ENCODE measurements at places on chromosomes 5 and 9.

DNA sequence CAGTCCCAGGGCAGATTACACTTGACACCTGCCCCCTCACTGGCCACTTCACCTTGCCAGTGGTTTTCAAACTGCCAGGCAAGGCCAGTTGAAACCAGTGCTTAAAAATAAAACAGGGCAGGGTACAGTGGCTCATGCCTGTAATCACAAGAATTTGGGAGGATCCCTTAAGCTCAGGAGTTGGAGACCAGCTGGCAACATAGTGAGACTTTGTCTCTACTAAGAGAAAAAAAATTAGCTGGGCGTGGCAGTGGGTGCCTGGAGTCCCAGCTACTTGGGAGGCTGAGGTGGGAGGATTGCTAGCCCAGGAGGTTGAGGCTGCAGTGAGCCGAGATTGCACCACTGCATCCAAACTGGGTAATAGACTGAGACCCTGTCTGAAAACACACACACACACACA is 58.1 kb downstream of the ROPN1L start:
- DNase-seq, result no peak

GRCh38 chr9:36187414-36187813 is 3.3 kb upstream of the CLTA start:
- no peak for DNase-seq

DNA sequence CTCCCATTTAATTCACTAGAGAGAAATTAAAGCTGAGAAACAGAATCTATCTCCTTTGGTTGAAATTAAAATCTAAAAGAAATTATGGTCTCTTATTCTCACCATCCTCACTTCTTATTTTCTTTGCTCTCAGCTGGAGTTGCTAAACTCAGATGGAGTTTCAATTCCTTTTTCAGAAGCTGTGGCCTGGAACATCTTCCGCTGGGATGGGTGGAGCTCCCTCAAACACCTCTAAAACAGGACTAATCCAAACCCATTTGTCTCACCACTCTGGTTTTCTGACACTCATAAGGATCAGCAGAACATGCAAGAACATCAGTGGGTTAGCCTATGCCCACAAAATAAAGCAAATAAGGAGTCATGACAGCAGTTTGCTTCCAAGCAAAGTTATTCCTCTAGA is 39.6 kb upstream of the CEP78 start:
- DNase-seq, result no peak

DNA sequence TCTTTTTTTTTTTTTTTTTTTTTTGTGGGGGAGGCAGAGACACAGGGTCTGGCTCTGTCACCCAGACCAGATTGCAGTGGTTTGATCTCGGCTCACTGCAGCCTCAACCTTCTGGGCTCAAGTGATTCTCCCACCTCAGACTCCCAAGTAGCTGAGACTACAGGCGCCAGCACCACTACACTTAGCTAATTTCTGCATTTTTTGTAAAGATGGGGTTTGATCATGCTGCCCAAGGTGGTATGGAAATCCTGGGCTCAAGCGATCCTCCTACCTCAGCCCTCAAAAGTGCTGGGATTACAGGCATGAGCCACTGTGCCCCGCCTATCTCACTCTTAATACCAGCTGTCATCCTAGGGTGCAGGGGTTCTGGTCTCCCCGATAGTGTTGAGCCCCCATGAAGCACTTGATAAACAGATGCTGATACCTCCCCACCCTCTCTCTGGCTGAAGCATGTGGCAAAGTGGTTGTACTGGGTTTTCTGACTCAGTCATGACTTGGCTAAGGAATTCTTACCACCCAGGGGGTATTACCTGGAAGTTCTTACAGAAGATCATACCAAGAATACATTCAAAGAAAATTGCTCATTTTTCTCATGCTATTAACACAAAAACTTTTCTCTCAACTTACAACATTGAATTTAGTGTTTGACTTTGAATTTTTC is 110.2 kb upstream of the DAPK1 start:
- no peak for DNase-seq

DNA sequence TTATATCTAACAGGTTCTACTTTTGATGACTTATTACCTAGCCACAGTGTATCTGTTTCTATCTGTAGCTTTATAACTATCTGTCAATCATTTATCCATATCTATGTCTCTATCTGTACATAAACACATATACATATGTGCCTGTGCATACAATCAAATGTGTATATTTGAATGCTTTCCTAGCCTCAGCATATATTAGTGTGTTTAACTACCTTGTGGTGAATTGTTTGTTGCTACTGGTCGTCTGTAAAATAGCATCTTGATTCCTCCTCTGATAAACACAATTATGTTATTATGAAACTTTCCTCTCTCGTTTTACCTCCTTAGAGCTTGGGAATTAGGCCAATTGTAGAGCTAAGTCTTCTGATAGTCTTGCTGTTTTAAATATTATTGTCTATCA is 44.4 kb downstream of the PARP8 start:
- no peak for DNase-seq

DNA sequence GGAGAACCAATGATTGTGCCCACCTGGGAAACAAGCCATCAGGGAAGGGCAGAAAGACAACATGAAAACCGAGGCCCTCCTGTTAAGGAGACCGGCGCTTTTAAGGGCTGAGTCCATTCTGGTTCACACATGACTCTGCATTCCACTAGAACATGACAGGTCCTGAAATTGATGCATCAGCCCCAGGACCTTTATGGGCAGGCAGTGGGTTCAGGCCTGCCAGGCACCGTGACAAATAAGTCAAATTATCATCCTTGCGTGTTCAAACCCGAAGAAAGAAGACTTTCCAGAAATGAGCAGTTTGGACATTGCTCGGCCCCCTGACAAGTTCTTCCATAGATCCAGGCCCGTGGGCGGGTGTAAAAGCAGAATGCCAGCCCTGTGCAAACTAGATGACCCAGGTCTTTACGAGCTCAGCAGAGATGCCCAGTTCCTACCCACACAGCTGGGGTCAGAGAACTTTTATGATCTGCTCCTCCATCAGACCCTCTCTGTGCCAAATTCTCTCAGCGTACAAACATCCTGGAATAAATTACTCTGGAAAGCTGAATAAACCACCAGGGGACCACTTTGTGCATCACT is 295.5 kb upstream of the WWC1 start:
- DNase-seq, result no peak

DNA sequence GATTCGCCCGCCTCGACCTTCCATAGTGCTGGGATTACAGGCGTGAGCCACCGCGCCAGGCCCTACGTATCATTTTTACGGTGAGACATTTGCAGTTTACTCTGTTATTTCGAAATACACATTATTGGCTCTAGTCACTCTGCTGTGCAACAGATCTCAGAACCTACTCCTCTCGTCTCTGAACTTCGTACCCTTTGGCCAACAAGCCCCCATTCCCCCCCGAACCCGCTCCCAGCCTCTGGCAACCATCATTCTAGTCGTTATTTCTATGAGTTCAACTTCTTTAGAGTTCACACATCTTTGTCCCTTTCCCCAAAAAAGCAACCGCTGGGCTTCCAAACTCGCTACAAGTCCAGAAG is 735 bp downstream of the PTGR1 start:
- no peak for DNase-seq
